ENCODE measurements at places on chromosomes 11 and 22.

DNA sequence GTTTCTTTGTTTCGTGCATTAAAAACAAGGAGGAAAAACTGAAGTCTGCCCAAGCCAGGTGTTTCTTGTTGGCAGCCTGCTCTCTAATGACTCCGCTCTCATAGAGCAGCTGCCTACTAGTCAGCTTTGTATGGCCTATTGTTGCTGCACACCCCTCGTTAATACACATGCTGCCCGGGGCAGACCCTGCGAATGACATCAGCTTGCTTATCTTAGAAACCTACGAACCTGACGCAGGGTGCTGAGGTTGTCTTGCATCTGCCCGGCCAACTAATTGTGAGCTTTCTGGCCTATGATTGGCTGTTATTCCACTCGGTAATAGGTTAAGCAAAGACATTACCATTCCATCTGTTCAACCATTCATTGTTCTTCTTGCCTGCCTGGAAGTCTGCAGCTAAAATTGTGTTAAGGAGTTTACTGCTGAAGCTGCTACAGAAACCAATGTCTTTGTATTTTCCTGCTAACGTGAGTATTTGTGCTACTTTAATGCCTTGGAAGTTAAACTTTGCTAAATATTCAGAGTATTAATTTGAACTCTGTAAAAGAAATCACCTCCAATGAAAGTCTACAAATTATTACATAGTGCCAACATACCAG is 37.5 kb downstream of the ZC3H12C start:
- no peak for DNase-seq

DNA sequence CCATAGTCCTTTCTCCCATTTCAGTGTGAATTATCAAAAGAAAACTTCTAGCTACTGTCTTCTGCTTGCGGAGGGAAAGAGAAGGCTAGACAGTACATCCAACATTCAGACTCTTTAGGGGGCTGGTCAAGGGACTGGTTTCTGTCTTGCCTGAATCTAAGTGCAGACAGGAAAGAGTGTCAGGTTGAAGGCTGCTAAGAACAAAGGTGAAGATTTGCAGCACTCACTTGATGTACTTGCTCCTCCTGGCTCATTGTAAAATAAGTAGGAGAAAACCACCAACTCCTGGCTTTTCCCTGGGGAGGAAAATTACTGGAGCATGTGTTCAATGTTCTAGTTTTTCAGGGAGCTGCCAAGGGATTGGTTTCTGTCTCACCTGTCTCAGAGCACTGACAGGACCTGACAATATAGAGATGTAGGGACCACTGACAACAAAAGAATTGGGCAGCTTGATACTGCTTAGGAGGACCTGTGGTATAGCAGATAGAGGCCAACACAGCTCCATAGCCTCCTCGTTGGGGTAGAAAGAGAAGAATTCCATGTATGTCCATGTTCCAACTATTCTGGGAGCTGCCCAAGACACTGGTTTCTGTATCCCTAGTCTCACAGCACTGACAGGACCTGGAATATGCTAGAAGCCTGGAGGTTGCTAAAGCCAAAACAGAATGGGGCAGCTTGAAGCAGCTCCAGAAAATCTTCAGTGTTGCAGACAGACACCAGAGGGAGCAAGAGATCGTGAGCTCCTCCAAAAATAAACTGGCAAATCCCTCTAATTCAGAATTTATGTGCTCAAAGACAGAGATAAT is 39.7 kb upstream of the MMP12 start:
- DNase-seq, result no peak

- DNase-seq, result no peak
These were observed 924 bp downstream of the YPEL1 start for GRCh38 chr22:21734540-21735199.

DNA sequence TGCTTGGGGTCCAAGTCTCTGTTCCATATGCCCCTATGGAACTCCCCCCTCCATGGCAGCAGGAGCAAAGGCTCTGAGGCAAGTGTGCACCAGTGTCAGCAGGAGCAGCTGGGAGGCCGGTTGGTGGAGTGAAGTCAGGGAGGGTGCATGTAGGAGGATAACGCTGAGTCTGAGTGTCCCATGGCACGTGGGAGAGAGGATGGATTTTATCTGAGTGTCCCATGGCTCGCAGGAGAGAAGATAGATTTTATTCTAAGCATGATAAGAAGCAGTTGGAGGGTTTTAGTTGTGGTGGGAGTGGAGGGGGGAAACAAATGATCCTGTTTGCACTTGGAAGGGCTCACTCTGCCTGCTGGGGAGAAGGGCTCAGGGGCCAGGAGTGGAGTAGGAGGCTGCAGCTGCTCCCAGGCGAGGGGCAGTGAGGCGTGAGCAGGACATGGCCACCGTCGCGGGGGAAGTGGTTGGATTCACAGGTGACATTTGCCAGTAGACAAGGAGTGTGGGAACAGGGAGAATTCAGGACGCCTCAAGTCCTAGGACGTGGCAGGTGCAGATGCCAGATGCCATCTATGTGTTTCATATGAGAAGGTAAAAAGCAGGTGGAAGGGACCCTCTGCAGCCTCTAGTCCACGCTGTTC is 33.6 kb upstream of the PARVG start:
- no peak for DNase-seq

DNA sequence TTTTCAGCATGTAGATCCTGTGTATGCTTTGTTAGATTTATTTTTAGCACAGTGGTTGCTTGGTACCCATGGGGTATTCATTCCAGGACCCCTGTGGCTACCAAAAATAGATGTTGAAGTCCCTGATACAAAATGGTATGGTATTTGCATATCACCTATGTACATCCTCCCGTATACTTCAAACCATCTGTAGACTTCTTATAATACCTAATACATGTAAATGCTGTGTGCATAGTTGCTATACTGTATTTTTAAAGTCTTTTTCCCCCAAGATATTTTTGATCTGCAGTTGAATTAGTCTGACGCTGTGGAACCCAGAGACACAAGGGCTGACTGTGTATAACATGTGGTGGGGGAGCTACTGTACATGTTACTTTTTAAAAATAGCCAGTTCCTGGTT is 101.1 kb downstream of the ATXN10 start:
- no peak for DNase-seq

GRCh38 chr22:25953276-25953675 is 211.3 kb downstream of the MYO18B start:
- no peak for DNase-seq

DNA sequence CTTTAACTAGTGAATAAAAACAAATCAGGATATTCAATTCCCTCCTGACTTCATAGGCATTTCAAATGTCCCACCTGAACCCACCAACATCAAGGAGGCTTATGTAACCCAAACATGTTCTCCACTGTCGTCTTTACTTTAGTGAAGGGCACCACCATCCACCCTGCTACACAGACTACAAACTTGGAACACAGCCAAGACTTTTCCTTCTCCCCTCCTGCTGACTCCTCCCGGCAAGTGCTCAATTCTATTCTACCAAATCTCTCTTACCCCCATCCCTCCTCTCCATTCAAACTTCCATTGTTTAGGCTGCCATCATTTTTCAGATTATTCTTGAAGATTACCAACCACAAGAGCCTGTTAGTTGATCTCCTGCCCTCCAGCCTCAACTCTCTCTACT is 24.3 kb downstream of the SAAL1 start:
- no peak for DNase-seq

DNA sequence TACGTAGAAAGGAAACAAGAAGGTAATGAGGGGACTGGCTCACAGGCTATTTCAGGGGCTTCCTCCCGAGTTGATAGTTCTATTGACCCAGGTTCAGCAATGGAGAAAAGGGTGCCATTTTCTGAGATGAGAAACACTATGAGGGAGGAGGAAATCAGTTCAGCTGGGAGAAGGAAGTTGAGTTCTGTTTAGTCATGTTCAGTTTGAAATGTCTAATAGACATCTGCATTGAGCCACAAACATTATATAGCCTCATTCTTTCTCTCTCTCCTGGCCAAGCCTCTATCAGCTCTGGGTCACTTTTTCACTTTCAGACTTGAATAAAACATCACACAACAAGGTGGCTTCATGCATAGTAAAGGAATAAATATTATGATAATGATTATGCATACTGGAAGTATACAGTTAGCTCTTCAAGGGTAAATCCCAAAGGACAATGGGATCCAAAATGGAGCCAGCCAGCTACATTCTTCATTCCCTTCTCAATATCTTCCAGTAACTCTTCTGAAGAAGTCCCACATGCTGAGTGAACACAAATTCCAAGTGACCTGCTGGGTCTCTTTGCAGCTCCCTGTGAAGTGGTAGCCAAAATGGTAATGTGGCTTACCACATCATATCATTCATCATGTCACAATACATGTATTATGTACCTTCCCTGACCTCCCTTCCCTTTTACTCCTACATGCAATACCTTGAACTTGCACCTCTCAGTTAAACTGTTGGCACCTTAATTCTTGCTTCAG is 80.9 kb upstream of the CD44 start:
- no peak for DNase-seq

GRCh38 chr22:50604256-50605001 is 3.8 kb downstream of the MAPK8IP2 start:
- DNase-seq, result no peak

DNA sequence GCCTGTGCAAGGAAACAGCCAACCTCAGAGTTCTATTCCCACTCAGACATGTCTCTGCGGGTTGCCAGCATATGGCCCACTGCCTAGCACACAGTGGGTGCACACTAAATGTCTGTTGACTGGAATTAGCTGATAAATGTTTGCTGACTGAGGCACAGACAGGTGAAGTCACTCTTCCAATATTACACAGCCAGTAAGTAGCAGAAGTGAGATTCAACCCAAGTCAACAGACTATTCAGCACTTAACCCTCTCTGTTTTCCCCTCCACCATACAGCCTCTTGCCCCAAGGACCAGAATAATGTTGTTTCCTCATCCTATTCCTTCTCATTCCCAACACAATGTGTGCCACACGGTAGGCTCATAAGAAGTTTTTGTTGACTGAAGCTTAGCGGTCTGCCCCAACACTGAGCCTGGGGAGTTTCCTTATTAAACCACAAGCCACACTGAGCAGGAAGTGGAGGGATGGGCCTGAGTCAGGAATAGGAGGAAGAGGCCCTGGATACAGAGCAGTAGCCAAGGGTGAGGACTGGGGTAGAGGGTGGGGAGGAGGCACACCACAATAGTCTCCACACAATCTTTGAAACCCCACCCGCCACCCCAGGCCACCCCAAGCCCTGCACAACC is 15.7 kb upstream of the IL10RA start:
- DNase-seq, result no peak

DNA sequence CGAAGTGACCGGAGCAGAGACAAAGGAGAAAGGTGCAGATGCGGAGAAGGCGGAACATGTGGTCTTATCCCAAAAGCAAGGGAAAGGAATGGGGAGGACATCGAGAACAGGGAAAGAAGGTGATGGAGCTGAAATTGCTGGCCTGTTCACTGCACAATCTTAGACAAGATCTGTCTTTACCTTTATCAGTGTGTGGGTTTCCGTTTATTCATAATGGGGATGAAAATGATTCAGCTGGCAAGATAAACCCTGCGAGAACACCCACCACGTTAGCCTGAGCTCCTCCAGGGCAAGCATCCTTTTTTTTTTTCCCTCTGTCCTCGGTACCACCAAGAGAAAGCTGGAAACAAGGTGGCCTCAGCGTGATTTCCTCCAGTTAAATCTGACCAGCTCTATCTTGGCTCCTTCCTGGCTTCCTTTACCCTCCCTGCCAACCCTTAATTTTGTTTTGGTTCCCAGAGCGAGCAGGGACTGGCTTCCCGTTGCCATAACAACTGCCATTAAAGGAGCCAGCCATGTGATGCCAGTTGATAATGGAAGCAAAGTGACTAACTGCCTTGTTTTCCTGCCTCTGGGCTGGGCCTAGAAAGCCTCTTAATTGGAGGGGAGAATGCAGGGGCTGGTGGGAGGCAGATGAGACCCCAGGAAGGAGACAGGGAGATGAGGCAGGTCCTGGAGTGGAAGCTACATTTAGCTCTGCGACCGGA is 4.2 kb downstream of the SGSM1 start:
- DNase-seq, result no peak
